ENCODE measurements at places on chromosomes 3 and 15. TPM values are rescaled to one million over a fixed set of nuclear protein-coding genes. Genes with fewer than 3 reads are reported as not detected.

- no peak for DNase-seq
Measured at GRCh38 chr3:167355446-167355845, 24.7 kb downstream of the ZBBX start.

NLGN1 gene
- polyA plus RNA-seq, result 3.9 TPM

GRCh38 chr3:175088766-175089380 is 229.7 kb downstream of the NAALADL2 start:
- no peak for DNase-seq

DNA sequence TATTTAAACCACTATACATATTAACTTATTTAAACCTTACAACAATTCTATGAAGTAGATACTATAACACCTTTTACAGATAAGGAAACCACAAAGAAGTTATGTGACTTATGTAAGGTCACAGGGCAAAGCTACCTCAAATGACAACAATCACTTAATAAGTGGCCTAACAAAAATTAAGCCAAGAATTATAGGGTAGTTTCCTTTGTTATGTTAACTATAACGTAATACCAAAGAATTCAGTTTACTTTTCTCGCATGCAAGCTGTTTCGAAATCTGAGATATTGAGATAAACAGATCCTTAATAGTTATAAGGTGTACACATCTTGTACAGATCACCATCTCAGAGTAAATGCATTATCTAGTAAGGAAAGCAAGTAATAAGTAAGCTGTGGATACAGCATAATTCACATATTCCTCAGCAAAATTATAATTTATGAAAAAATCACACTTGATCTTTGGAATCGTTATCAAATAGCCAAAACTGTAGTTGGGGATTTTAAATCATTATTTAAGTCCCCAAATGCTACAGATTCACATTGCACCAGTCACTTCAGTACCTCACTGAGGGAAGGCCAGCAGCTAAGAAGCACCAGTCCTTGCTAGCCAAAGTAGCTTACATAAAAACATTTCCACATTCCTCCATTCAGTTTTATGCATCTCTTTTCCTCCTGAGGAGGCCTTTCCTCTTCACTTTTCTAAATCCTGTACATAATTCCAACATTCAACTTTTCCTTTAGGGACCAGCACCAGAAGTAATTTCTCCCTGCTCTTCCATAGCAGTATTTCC is 226.8 kb downstream of the TBC1D5 start:
- no peak for DNase-seq

AVEN gene
- 16.4 TPM for polyA plus RNA-seq

- no peak for DNase-seq
Measured at GRCh38 chr3:140341203-140341602, 336.7 kb upstream of the TRIM42 start.

GP5 gene
- polyA plus RNA-seq, result 0.56 TPM

DNA sequence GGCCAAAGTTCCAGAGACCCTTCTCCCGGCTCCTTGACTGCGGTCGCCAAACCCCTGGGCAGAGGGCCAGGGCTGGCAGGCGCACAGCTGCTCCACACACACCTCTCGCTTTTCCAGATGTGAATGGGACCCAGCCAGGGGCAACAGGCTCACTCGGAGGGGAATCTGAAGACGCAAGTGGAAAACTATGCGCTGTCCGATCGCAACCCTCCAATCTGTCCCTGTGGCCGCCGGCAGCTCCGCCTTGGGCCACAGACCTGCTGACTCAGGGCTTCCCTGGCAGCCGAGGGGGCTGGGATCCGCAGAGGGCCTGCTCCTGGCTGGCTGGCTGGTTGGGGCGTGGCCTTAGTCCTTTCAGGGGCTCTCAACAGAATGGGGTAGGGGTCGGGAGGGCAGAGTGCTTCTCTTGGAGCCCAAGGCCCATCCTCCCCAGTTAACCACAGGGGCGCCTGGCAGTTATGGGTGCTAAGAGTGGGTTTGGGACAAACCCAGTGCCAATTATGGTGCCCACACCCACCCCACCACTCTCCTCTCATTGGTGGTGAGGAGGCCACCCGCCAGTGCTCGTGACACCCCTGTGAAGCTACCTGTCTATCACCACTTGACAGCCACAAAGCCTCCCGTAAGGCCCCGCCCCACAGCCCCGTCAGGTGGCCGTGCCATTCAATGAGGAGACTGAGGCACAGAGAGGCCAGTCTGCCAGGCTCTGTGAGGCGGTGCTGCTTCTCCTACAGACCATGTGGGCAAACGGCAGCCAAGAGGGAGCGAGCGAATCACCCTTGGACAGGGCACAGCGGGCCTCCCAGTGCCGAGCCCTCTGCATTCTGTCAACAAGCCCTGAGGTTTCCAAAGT is 53.8 kb downstream of the IQSEC1 start:
- DNase-seq, result no peak

GRCh38 chr3:16398648-16399047 is 114.9 kb downstream of the RFTN1 start:
- DNase-seq, result no peak

DNA sequence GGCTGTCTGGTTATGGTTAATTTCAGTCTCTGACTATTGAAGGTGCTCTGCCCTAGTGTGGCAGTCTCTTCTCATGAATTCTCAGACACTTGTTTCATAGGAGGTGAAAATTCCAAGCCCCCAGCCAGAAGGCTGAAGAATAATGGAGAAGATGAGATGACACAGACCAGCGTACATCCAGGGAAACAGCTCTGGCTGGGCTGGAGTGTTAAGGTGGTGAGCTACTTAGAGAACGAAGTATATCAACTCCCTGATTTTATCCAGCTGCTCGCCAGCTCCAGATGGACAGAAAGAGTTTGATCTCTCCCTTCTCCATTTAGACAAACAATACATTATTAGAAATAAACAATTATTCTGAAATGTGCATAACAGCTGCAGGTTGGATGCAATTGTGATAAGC is 494.5 kb upstream of the RGMA start:
- no peak for DNase-seq

POLR2M gene
- polyA plus RNA-seq, result 93.4 TPM

DNA sequence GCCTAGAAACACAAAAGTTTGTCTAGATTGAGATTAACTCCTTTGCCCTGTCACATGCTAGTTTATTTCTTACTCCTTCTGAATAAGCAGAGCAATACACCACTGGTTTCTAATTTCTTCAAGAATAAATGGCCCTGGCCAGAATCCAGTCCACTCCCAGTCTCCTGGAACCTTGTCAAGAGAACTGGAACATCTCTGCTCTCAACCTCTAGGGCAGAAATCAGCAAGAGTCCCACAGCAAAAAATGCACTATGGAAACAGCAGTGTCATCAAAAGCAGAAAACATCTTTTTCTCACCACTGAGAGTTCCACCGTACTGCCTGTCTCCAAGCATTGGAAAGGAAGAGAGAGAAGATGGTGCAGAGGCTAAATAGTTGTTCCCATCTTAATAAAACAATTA is 35.9 kb upstream of the PPP2R3A start:
- no peak for DNase-seq

SCAANT1 gene
- polyA plus RNA-seq, result not detected

DNA sequence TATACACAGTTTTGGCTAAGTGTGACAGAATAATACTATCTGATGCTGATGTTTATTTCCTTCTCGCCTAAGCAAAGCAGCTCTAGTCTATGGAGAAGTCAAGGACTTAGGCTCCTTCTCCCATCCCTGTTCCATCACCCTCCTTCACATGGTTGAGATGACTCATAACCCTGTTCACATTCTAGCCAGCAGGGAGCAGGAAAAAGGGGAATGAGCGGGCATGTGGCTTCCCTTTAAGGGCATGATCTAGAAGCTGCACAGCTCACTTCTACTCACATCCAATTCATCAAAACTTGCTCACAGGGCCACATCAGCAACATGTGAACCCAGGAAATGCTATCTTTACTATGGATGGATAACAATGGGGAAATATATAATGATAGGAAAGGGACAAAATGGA is 40.9 kb downstream of the CBLB start:
- DNase-seq, result no peak

GPR176 gene
- 16.5 TPM for polyA plus RNA-seq

TRPM1 gene
- 0.29 TPM for polyA plus RNA-seq

LNP1 gene
- polyA plus RNA-seq, result 7.0 TPM

DNA sequence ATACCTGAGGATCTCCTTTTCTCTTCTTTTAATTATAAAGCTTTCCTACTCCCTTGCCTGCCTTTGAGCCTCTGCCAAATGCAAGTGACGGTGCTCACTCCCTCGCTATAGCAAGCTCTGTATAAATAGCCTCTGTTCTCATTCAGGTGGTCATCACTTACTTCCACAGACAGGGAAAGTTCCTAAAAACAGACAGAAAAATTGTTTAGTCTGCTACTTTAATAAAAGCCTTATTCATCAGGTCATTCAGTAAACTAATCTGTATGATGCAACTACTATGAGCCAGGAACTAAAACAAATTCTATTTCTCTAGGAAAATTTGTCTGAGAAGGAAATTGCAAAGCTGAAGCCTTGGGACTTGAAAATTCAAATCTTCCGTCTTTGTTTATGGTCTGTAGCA is 10.2 kb upstream of the DLG1 start:
- DNase-seq, result no peak

IFT80 gene
- 73.4 TPM for polyA plus RNA-seq

DNA sequence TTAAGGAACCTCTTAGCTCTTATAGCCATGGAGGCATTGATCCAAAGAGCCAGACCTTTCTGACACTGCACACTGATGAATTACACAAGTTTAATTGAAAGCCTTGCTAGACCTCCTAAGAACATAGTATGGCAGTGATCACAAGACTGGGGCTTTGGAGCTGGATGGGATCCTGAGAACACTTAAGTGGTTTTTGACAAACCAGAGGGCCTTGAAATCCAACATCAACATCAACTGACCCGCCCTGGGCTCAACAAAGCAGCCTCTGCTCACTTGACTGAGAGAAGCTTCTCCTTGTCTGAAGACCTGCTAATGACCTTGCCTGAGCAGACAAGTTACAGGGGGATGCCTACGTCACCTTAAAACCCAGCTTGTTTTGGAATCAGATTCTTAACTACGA is 257.6 kb downstream of the KLF13 start:
- no peak for DNase-seq

DNA sequence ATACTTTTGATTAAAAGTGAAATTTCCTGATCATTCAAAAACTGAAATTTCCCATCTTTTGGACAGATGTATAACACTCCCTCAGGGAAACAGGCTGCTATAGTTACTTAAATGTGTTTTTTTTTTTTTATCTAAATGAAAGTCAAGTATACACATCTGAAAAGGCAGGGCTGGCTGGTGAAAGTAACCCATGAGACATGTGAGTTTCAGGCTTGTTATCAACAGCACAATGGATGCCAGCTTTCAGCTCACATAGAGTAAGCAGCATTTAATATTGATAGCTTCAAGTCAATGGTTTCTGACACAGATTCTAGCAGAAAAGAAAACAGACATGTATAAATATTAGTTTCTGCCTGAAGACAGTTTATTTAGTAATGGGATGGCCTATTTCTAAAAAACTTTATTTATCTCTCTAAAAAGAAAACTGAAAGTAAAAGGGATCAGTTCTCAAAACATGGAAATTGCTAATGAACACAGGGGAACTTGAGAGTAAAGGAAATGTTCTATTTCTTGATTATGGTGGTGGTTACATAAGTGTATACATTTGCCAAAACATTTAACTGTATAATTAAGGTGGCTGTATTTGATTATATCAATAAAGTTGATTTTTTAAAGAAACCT is 89.7 kb upstream of the CMC1 start:
- no peak for DNase-seq

GRCh38 chr15:69014454-69014853 is at the start of gene NOX5:
TSS of gene NOX5 (plus strand) at chr15:69014695. CDS start at chr15:69014736, 41 bp downstream.
- no peak for DNase-seq

DNA sequence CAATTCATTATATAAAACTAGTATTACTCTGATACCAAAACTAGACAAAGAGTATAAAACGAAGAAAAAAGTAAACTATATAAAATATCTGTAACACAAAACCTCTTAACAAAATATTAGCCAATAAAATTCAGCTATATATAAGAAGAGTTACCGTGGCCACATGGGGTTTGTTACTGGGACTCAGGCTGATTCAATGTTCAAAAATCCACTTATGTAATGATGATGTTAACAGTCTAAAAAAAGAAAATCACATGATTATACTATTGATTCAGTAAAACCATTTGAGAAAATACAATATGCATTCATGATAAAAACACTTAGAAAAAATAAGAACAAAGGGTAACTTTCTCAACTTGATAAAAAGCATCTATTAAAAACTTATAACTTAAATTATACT is 18.3 kb downstream of the P2RY1 start:
- no peak for DNase-seq

All from left renal cortex interstitium (tissue), 4 donors.